ENCODE measurements at places on chromosomes 6 and 20.
A peak's percentile ranks its signal among the peaks of the same experiment; 100 is the strongest.

DNA sequence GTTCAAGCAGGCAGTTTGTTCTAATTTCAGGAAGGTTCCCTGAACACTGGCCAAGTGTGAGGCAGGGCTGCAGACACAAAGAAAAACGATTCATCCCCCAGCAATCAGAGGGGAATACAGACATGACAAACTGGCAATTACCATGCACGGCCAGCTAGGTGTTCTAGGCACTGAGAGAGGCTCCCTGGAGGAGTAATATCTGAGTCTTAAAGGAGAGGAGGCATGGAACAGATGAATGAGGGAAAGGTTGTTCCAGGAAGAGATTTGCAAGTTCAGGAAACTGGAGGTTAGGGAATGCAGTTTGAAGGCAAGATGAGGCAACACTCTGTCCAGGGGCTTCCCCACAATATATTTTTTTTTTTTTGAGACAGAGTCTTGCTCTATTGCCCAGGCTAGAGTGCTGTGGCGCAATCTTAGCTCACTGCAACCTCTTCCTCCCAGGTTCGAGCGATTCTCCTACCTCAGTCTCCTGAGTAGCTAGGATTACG lies 11.1 kb downstream of the RRAGD start:
- DNase-seq = no peak

GRCh38 chr6:3287308-3287707 lies 28.6 kb downstream of the PSMG4 start:
- DNase-seq = no peak

DNA sequence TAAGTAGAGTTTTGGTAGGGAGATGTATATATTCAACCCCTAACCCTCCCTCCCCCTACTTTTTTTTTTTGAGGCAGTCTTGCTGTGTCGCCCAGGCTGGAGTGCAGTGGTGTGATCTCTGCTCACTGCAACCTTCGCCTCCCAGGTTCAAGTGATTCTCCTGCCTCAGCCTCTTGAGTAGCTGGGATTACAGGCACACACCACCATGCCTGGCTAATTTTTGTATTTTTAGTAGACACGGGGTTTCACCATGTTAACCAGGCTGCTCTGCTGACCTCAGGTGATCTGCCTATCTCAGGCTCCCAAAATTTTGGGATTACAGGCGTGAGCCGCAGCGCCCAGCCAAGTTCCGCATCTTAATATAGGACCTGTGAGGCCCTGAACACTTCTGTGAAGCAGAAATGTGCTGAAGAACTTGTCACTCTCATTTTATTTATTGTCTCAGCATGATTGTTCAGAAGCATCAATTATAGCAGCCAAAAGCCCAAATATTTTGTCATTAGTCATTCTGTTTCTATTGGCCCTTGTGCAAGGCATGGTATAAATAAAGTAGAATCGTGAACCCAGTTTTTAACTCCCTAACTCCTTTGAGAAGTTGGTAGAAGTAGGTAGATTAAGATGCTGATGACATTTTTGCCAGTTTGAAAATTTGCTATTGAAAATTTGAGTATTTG lies 19.4 kb downstream of the DSTN start:
- DNase-seq = no peak

DNA sequence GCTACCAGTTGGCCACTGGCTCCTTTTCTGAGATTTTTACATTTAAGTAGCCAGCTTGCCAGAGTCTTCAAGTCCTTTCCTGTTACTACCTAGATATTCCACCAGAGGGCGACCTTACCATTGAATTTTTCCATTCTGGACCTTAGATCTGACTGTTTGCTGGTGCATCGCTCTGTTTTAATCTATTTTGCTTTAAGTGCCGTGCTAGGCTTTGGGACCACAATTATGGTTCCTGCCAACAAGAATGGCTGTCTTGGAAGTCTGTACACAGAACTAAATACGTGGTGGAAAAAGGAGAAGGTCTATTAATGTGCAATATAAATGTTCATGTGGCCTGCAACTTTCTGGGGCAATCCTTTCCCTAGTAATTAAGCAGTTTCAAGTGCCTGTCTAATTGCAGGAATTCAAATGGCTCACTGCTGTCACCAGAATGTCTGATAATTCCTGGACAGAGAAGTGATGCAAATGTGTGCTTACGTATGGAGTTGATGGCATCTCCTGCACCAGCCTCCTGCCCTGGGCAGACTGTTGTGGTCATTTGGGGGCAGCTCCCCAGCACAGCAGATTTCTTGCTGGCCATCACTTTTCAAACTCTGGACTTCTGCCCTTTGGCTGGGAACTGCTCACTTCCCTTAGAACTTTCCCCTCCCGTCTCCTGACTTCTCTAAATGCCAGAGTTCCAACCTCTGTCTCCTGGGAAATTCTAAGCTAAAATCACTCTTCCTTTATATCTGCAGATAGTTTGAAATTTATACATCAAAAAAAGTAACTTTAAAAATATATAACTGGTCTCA lies 5.6 kb upstream of the HLA-DOA start:
- peak; percentile 53 for DNase-seq

- no peak for DNase-seq
Measured at GRCh38 chr6:132969196-132969595, 154.8 kb downstream of the RPS12 start.

DNA sequence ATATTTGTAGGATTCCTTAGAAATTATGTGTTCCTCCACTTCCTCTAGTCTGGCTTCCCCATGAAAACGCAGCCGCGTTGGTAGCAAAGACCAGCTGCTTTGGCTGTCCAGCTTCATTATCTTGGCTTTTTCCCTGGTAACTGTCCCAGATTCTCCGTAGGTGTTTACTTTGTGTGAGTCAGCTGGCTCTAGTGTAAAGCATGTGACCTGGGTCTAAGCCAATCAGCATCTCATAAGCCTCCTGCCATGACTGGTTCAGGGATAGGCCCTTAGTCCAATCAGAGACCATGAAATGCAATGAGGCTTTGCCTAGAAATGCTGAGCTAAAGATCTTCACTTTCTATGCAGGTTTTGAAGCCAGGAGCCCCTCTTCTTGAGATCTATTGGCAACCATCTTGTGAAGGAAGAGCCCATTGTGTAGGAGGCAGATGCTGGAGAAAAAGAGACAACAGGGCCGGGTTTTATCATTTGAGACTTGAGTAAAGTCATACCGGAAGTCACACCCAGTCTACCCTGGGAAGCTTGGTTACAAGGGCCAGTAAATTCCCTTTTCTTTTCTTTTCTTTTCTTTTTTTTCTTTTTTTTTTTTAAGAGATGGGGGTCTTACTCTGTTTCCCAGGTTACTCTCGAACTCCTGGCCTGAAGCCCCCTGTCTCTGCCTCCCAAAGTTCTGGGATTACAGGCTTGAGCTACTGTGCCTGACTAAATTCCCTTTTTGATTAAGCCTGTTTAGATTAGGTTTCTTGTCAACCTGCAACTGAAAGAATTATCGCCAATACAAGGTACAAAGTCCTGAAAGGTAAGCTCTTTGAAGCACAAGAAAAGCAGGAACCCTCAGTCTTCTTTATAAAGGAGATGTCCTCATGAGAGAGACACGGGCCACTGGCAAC lies 256.5 kb upstream of the RREB1 start:
- DNase-seq = no peak

- no peak for DNase-seq
Measured at GRCh38 chr20:16694161-16694560, 35.7 kb upstream of the SNRPB2 start.

Measured in NCI-H1417 treated with DMSO at 0.1 percent for 48 hours (cell line).